ENCODE measurements at places on chromosomes 2 and 18. TPM values are rescaled to one million over a fixed set of nuclear protein-coding genes. Genes with fewer than 3 reads are reported as not detected.
A peak's percentile ranks its signal among the peaks of the same experiment; 100 is the strongest.

DNA sequence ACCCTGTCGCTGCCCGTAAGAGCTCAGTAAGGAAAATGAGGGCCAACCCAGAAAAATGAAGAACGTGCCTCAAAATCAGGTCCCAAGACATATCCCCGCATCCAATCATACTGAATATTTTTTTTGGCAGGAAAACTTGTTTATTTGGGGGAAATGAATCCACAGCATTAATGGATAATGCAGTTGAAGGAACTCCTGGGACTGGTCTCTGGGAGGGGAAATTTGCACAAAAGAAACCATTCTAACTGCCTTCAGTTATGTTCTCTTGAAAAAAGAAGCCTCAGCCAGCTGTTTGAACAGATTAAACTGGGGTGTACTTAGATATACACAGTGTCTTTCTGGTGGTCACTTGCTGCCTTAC lies 61.3 kb downstream of the SPRED2 start:
- no peak for DNase-seq
- H3K27ac ChIP-seq: no peak overlapping the region

DNA sequence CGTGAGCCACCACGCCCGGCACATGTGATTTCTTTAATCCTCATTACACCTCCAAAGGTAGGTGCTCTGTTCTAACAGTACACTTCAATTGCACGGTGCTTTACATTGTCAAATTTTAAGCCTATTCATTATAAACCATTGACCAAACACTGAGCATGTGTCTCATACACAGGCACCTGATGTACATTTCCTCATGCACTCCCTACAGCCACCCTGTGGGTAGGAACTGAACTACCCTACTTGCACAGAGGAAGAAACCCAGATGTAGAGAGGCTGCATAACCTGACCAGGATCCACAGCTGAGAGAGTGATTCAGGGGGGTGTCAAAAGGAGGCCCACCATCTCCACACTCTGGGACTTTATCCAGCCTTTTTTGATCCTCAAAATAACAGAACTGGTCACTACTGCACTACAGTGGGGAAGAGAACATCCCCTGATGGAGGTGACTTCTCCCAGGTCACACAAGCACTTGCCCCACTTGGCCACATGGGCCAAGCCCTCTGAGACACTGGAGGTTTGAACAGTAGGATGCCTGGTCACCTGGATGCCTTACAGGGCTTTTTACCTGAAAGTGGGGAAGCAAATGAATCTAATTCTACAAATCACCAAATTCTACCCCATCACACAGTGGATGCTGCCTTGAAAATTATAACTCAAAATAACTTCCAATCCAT lies 6.9 kb upstream of the DPYSL5 start:
- H3K4me3 ChIP-seq: no peak overlapping the region
- no peak overlapping the region for H3K27ac ChIP-seq
- H3K36me3 ChIP-seq: no peaks in the 10 kb centered on the region
- peaks cover 26% of the 10 kb centered on the region for H3K27me3 ChIP-seq
- DNase-seq: no peak
- no peaks in the 10 kb centered on the region for H3K4me1 ChIP-seq

- H3K4me1 ChIP-seq: no peaks in the 10 kb centered on the region
- no peak overlapping the region for H3K27ac ChIP-seq
- H3K27me3 ChIP-seq: no peaks in the 10 kb centered on the region
- H3K4me3 ChIP-seq: no peak overlapping the region
- peak; percentile 2 for DNase-seq
Observed at GRCh38 chr18:69636529-69637301, 236.0 kb downstream of the DOK6 start.

- peak; percentile 15 for DNase-seq
- no peaks in the 10 kb centered on the region for H3K4me1 ChIP-seq
- H3K27me3 ChIP-seq: no peaks in the 10 kb centered on the region
- H3K27ac ChIP-seq: no peak overlapping the region
- H3K36me3 ChIP-seq: no peaks in the 10 kb centered on the region
- no peak overlapping the region for H3K4me3 ChIP-seq
Observed at GRCh38 chr18:58456625-58457024, 172.3 kb downstream of the ALPK2 start.

DNA sequence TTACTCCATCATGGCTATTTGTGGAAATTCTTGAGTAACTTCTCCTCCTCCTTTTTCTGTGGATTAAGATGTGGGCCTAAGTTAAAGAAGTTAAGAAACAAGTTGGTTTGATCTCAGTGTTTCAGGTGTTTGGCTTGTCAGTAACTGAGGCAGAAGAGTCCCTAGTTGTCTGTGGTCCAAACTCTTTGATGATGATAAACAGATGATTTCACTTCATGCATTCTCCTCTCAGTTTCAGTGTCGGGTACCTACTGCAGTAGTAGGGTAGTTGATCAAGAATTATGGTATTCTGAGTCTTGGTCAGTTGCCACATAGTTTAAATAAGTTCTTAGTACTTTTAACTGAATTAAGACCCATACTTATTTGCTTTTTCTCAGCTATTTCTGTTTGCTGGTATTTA lies 85.6 kb downstream of the NCOA1 start:
- no peaks in the 10 kb centered on the region for H3K27me3 ChIP-seq
- DNase-seq: no peak
- no peak overlapping the region for H3K4me3 ChIP-seq
- H3K36me3 ChIP-seq: no peaks in the 10 kb centered on the region
- peaks cover 9% of the 10 kb centered on the region for H3K4me1 ChIP-seq
- H3K27ac ChIP-seq: no peak overlapping the region

- peak; percentile 8 for DNase-seq
- H3K27ac ChIP-seq: no peak overlapping the region
- H3K4me3 ChIP-seq: no peak overlapping the region
- no peaks in the 10 kb centered on the region for H3K27me3 ChIP-seq
- H3K36me3 ChIP-seq: no peaks in the 10 kb centered on the region
Observed at GRCh38 chr2:184336688-184337087, 261.6 kb upstream of the ZNF804A start.

DNA sequence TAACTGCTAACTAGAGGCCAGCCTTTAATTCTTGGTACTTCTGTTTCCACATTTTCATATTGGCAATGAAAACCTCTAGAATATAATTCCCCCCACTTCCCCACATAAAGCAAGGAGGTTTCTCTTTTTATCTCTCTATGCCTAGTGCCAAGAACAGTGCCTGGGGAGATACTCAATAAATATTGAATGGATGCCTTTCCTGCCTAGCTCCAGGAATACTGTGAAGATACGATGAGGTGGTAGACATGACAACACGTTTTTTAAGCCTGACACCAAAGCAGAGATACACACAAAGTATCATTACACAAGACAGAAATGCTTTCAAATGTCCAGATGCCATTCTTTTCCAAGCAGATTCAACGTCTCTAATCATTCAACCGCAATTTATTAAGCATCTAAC lies 535.5 kb downstream of the XIRP2 start:
- H3K4me3 ChIP-seq: no peak overlapping the region
- H3K27me3 ChIP-seq: no peaks in the 10 kb centered on the region
- H3K27ac ChIP-seq: no peak overlapping the region
- H3K36me3 ChIP-seq: no peaks in the 10 kb centered on the region
- DNase-seq: no peak

- no peaks in the 10 kb centered on the region for H3K4me1 ChIP-seq
- H3K36me3 ChIP-seq: no peaks in the 10 kb centered on the region
- no peak overlapping the region for H3K27ac ChIP-seq
- DNase-seq: no peak
- H3K4me3 ChIP-seq: no peak overlapping the region
Observed at GRCh38 chr2:101625387-101625786, 72.1 kb upstream of the MAP4K4 start.

The PCARE gene
- polyA plus RNA-seq: not detected

The TGFA gene
- 0.32 TPM for polyA plus RNA-seq

The PRKAG3 gene
- polyA plus RNA-seq: not detected

The PIK3C3 gene
- polyA plus RNA-seq: 19.5 TPM

The HOXD11 gene
- polyA plus RNA-seq: not detected

The C2orf66 gene
- 0.54 TPM for polyA plus RNA-seq

The PCBP1 gene
- 196 TPM for polyA plus RNA-seq

The UGT1A3 gene
- not detected for polyA plus RNA-seq
